Foreskin fibroblast (primary cell): ENCODE measurements at places on chromosomes 1 and 21.

DNA sequence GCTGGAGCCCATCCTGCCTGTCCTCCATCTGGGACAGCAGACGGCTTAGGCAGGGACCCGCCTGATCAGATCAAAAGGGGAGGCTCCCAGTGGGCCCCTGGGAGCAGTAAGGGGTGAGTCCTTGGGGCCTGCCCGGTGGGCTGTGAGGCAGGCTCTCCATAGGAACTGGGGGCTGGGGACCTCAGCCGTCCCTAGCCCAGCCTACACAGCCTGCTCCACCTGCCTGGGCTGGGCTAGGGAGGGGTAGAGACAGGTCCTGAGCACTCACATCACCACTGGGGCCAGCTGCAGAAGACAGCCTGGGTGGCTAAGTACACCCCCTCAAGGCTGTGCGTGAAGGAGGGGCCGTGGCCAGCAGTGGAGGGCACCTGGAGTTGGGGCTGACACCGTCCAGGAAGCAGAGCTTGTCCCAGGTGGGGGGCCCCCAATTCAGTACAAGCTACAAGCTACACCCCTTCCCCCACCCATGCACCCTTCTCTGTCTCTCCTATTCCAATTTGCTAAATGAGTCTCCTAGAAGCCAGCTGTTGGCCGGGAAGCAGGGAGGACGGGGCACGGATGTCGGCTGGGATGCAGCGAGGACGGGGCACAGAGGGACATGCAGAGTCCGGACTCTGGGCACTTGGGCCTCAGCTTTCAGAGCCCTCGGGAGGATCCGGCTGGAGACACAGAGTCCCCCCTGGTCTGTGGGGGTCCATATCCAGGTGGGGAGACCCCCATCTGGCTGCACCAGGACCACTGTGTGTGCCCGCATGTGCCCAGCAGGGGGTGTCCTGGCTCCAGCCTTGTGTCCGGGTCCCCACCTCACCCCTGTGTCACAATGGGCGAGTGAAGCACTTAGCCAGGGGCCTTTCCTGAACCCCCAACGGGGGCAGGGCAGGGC, 1.7 kb downstream of the ISG15 start:
- DNase-seq = peak; percentile 33

- DNase-seq = peak; percentile 21
Measured at GRCh38 chr1:51328279-51328678, 2.1 kb downstream of the TTC39A start.

DNA sequence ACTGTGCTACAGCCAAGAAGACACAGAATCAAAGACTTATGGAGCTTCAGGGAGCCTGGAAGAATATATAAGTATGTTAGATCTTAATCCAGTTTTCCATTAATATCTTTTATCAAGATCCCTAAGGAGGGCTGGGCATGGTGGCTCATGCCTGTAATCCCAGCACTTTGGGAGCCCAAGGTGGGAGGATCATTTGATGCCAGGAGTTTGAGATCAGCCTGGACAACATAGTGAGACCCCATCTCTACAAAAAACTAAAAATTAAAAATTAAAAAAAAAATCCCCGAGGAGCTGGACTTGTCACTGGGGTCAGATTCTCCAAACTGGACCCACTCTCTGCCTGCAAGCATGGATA, 113.9 kb upstream of the CDC42BPA start:
- DNase-seq = no peak

DNA sequence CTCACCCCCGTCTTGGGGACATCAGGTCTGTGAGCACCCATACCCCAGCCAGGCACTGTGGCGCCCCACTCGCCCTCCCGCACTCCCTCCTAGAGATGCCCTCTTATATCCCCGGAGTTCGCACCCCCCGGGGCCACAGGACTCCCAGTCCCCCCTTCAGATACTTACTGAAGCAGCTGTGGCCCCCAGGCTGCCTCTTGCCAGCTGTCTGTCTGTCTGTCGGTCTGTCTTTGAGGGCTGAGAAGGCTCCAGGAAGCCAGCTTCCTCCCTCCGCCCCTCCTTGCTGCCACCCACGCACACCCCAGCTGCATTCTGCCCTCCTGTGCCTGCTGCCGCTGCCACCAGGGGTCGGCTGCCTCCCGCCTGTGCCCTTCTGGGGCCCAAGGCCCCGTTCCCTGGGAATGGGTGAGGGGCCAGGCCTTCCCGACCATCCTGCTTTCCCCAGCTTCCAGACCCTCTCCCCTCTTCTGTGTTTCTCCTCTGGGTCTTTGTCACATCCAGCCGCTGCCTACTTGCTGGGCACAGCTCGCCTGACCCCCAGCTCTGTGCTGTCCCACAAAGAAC, at the start of gene PTPN7:
PTPN7 (minus strand) TSS at position 226 of the 564 bp plus-strand sequence. CDS start 1,200 bp downstream, outside the sequence.
- no peak for DNase-seq

DNA sequence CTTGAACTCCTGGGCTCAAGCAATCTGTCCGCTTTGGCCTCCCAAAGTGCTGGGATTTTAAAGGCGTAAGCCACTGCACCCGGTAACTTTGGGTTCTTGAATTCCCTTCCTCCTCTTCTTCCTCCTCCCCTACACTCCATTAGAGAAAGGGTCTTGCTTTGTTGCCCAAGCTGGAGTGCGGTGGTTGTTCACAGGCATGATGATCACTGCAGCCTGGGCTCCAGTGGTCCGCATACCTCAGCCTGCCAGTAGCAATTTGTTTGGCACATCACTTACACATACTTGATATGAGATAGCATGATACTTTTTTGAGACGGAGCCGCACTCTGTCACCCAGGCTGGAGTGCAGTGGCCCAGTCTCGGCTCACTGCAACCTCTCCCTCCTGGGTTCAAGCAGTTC, 2.2 kb downstream of the DEGS1 start:
- DNase-seq = no peak

GRCh38 chr1:44261171-44261817, 48.0 kb downstream of the DMAP1 start:
- DNase-seq = no peak

GRCh38 chr1:79304131-79304530, 297.6 kb upstream of the ADGRL4 start:
- DNase-seq = peak; percentile 27

- no peak for DNase-seq
Measured at GRCh38 chr1:56758794-56759193, 60.4 kb downstream of the FYB2 start.

GRCh38 chr1:12232221-12232620, 2.4 kb downstream of the VPS13D start:
- no peak for DNase-seq

GRCh38 chr1:206663832-206664652, 20.7 kb upstream of the MAPKAPK2 start:
- DNase-seq = peak; percentile 20

GRCh38 chr1:226401355-226402303, 6.3 kb downstream of the PARP1 start:
- DNase-seq = no peak

GRCh38 chr1:244599937-244600350, 53.0 kb upstream of the DESI2 start:
- peak; percentile 86 for DNase-seq

DNA sequence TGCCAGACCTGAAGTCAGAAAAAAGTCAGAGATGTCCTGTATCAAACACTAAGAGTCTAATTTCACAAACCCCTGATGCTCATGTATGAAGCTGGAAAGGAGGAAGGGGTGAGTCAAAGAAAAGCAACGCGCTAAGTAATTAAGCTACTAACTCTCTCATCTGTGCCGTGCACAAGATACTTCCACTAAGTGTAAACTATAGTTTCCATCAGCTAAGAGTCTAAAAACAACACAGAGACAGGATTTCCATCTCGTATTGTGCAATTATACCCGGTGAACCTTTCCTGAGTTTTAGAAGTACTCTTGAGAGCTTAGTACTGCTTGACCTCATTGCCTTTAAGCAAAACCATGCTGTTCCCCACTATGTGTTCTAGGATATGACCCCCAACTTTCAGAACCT, 19.0 kb downstream of the DNALI1 start:
- peak; percentile 59 for DNase-seq

GRCh38 chr1:113103048-113103447, 30.1 kb downstream of the LRIG2 start:
- DNase-seq = no peak

- no peak for DNase-seq
Measured at GRCh38 chr1:57079454-57080157, 113.8 kb upstream of the C8B start.

DNA sequence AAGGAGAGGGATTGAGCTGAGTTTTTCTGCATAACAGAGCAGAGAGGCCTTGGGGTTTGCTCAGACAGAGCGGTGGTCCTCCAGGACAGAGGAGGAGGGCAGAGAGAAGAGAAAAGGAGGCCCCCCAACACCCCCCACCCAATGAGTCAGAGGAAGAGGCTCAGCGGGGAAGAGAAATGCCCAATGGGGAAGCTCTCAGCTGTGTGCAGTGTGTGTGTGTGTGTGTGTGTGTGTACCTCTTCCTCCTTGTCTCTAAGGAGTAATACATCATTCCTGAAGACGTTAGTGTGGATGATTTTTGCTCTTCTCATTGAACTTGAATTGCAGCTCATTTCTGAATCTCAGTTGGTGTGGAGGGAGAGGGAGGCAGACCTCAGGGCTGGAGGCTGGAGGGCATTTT, 8.7 kb downstream of the TMPRSS3 start:
- no peak for DNase-seq

GRCh38 chr1:154095456-154096060, 59.3 kb downstream of the NUP210L start:
- DNase-seq = no peak

DNA sequence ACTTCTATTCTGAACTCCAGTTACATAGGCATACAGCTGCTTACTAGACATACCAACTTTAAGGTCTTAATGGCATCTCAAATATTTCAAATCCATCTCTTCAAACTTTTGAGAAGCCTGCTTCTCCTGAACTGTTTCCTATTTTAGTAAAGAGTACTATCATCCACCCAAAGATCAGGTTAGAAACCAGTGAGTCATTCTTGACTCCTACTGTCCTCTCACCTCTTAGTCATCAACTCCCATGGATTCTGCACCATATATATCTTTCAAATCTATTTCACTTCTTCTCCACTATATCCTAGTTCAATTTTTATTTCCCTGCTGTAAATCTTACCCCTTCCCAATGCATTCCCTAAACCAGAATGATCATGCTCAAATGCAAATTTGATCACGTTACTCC, 18.1 kb upstream of the BEND5 start:
- DNase-seq = no peak

GRCh38 chr1:185608177-185608576, 126.0 kb upstream of the HMCN1 start:
- no peak for DNase-seq

DNA sequence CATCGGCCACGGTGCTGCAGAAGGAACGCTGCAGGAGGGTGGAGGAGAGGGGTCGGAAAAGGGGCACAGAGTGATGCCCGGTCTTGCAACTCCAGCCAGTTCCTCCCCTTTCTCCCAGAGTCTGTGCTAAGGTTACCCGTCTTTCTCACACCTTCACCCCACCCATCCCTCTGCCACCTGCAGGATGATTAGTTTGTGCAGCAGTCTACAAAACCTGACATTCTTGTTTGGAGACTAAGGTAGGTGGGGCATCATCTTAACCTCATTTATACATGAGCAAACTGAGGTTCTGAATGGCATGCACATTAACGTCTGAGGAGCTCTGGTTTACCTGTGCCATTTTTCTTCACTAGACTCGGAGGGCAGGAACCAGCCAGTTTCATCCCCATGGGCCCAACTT, 232.3 kb downstream of the GRIK3 start:
- no peak for DNase-seq

DNA sequence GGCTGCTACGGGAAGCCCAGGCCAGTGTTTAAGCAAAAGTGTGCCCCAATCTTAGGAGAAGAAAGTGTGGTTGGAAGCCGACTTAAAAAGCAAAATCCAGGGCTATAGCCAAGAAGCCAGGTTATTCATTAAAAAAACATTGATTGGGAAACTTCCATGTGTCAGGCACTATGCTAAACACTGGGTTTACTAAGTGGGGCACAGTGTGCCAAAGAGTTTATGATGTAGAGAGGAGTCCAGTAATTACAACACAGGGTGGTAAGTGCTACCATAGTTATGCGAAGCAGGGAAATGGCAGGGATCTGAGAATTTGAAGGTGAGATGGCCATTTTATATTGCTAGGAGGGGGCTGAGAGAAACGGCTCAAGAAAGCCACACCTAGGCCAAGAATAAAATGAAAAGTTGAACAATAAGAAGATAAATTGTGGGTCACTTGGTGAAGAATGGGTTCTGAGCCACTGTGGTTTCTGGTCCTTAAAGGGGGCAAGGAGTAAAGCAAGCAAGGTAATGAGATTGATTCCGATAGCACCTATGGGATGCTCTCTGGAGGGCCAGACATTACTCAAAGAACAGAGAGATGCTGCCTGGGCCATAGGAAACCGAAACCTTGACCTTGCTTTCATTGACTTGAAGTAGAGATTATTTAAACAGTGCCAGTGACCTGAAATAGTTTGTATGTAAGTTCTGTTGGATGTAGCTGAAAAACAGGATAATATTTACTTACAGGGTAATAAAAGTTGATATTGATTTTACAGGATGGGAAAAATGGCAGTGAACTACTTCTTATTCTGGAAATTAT, 177.8 kb downstream of the GIPC2 start:
- DNase-seq = peak; percentile 86

DNA sequence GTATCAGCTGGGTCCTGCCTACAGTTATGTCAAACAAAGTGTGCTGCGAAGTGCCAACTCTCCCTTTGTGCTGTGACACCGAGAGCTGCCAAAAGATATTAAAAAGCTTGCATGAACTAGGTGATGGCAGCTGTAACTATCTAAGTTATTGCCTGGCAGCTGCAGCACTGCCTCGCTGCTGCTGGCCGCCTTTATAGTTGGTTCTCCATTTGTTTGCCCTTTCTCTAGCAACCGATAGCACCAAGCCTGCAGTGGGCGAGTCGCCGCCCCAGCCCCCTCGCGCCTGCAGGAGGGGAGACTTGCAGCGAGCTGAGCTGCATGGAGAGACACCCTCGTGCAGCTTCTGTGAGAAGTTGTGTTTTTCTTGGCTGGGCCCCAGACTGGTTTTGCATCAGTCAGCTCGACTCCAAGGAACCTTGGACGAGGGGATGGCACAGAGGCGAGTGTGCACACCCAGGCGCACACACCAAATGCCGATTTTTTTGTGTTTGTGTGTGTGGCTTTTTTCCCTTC, 330.6 kb downstream of the RPS6KC1 start:
- DNase-seq = no peak

- peak; percentile 72 for DNase-seq
Measured at GRCh38 chr1:52601991-52602855, at the start of gene GPX7. TSS of gene GPX7 (plus strand) at chr1:52602371. CDS start at chr1:52602410, 39 bp downstream.
